ENCODE measurements at places on chromosomes 5 and 9.

GRCh38 chr5:154491941-154492340 is 13.9 kb upstream of the HAND1 start:
- DNase-seq, result no peak

DNA sequence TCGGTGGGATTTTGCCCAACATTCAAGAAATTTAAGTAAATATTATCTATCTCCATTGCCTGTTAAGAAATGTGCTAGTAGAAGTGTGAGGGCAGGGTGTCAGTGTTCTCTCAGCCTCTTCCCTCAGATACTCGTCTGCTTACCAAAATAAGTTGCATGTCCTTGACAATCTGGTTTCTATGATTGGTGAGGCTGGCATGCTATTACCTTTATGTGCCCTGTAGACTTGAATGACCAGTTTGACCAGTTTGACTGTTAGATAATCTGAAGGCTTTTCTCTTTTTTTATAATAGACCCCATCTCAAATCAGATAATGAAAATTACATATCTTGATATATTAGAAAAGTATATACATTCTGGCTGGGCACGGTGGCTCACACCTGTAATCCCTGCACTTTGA is 348 bp downstream of the CATSPER3 start:
- no peak for DNase-seq

DNA sequence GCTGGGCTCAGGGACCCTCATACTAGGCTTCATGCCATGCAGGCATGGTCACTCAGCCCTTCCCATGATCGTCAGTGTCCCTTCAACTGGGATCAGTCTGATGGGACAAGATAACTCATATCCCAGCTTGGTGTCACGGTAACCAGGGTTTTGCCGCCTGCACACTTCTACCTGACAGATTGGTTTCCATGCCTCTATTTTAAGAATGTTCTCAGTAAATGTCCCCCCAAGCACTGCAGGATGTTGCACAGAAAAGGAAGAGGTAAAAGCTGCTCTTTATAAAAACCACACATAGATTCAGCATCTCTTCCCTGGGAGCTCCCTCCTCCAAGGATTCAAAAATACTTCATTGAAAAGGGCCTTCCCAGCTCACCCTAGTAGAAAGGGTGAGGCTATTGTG is 56.1 kb downstream of the SLIT3 start:
- DNase-seq, result no peak

GRCh38 chr5:124580512-124580911 is 165.9 kb downstream of the ZNF608 start:
- DNase-seq, result no peak

DNA sequence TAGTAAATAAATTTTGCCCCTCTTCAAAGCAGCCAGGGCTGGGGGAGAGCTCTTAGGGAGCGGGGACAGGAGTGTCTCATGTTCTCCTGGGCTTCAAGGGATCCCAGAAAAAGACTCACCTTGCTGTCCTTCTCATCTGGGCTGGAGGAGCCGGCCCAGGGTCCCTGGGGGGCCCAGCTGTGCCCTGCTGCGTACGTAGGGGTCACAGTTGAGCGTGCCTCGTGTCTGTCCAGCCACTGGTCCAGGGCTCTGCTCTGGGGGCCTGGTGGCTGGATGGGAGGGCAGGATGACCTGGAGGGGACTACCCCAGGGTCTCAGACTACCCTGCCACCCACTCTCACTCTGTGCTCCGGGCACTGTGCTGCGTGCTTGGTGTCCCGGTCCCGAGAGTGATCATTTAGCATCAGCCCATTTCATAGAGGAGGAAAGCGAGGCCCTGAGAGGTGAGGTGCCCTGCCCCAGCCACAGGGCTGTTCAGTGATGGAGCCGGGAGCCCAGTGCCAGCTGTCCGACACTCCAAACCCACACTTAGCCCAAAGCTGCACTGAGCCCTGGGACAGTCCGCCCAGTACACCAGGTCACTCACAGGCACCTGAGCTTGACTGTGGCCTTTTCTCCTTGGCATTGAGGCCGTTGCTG is 26.2 kb upstream of the TDRD7 start:
- no peak for DNase-seq

- no peak for DNase-seq
These were observed 2.7 kb downstream of the CD274 start for GRCh38 chr9:5453004-5453403.

Data from A172 (cell line).